ENCODE measurements at places on chromosomes 4 and X. TPM values are rescaled to one million over a fixed set of nuclear protein-coding genes. Genes with fewer than 3 reads are reported as not detected.

DNA sequence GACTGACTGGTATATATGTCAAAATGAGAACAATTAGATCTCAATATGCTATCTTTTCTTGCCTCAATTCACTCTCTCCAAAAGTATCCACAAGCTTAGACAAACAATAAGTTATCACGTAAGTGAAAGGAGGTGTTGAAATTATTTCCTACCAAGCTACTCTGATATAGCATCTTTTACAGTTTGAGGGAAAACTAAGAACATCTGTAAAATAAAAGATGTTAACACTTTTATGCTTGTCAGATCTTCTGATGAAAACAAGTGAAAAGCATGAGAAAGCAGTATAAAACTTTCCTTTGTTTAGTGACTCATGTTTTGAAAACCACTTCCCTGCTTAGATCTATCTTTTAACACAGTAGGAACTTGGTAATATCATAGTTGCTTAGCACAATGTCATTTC is 8.4 kb upstream of the MAB21L2 start:
- DNase-seq, result peak; percentile 45

GRCh38 chrX:131728295-131729145 is 184.6 kb downstream of the OR13H1 start:
- peak; percentile 22 for DNase-seq

The CCDC120 gene
- total RNA-seq, result 0.07 TPM

DNA sequence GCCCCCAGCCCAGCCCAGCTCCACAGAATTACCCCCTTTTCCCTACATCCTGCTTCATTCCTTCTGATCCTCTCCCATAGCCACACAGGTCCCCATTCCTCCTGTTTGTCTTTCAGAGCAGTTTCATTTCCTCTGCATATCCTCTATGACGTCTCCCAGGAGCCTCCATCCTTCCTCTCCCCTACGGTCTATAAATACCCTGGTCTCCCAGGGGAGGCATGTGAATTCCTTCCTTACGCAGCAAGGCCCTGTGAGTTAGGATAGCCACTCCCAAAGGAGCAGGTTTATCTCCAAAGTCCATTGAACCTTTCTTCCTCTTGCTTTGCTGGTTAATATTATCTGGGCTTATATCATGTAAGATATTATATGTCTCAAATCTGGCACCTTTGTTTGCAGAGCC is 8.4 kb upstream of the APLN start:
- no peak for DNase-seq

GRCh38 chr4:68361146-68361589 is 11.3 kb upstream of the YTHDC1 start:
- DNase-seq, result peak; percentile 83

DNA sequence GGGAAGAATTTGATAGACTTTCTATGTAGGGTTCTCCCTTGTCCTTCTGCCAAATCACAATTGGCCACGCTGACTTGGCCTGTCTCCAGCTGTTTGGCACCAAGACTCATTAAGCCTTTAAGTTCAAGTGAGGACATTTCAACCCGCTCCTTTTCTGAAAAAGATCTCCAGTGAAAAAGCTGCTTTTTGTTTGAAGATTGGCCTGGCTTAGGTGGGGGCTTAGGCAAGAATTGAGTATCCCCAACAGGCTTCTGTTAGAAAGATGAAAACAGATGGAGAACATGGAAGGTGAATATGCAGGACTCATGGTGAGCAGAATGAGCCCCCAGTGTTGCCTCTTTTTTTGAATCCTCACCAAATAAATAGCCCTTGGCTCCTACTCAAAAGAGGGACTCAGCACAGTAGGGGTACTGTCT is 28.5 kb upstream of the LIMCH1 start:
- peak; percentile 83 for DNase-seq
